ENCODE measurements at places on chromosomes 13 and 19.

- H3K4me1 ChIP-seq = no peaks in the 10 kb centered on the region
- H3K27ac ChIP-seq = no peak overlapping the region
- no peaks in the 10 kb centered on the region for H3K27me3 ChIP-seq
- DNase-seq = no peak
- no peaks in the 10 kb centered on the region for H3K36me3 ChIP-seq
- H3K4me3 ChIP-seq = no peak overlapping the region
These were observed 126.6 kb downstream of the HS6ST3 start for GRCh38 chr13:96216543-96216942.

GRCh38 chr13:50467156-50468110 lies 376.1 kb downstream of the DLEU7 start:
- no peaks in the 10 kb centered on the region for H3K27me3 ChIP-seq
- no peak for DNase-seq
- no peak overlapping the region for H3K27ac ChIP-seq
- H3K4me1 ChIP-seq = peaks cover 6% of the 10 kb centered on the region
- H3K4me3 ChIP-seq = no peak overlapping the region

DNA sequence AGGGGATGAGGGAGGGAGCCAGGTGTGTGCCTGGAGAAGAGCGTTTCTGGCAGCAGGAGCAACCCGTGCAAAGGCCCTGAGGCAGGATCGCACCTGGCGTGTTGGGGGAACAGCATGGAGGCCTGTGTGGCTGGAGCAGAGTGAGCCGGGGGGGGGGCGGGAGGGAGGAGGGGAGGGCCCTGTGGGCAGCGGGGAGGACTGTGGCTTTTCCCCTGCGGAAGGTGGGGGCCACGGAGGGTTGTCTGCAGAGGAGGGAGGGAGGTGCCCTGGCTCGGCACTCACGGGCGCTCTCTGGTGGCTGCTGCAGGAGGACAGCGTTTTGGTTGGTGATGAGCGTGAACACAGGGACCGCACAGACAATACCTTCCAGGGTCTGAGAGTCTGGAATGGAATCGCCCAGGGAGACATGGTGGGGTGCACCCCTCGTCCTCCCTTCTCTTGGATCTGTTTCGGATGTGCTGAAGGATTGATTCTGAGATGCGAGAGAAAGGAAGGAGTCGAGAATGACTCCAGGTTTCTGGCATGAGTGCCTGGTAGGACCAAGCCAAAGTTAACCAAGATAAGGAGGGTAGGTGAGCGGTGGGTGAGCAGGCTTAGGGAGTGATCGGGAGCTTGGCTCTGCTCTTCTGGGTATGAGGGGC lies 6.5 kb downstream of the RAB11B start:
- no peak overlapping the region for H3K4me3 ChIP-seq
- DNase-seq = no peak
- peaks cover 67% of the 10 kb centered on the region for H3K4me1 ChIP-seq
- H3K36me3 ChIP-seq = no peaks in the 10 kb centered on the region

- H3K27me3 ChIP-seq = no peaks in the 10 kb centered on the region
- no peaks in the 10 kb centered on the region for H3K4me1 ChIP-seq
- H3K4me3 ChIP-seq = no peak overlapping the region
- H3K36me3 ChIP-seq = no peaks in the 10 kb centered on the region
These were observed 507.9 kb downstream of the UQCRFS1 start for GRCh38 chr19:28705008-28705407.

- no peaks in the 10 kb centered on the region for H3K4me1 ChIP-seq
- H3K36me3 ChIP-seq = no peaks in the 10 kb centered on the region
- H3K4me3 ChIP-seq = no peak overlapping the region
- no peaks in the 10 kb centered on the region for H3K27me3 ChIP-seq
- no peak overlapping the region for H3K27ac ChIP-seq
These were observed 33.4 kb downstream of the FAAP24 start for GRCh38 chr19:33005440-33005839.

- H3K4me1 ChIP-seq = peaks cover 12% of the 10 kb centered on the region
- H3K4me3 ChIP-seq = no peak overlapping the region
- DNase-seq = no peak
These were observed 36.8 kb upstream of the TPM4 start for GRCh38 chr19:16039545-16039944.

Measured in vagina (tissue), 2 donors.